Mammary epithelial cell (primary cell): ENCODE measurements at places on chromosomes 5 and 9. TPM values are rescaled to one million over a fixed set of nuclear protein-coding genes. Genes with fewer than 3 reads are reported as not detected.
A peak's percentile ranks its signal among the peaks of the same experiment; 100 is the strongest.

The NACC2 gene
- 27.3 TPM for total RNA-seq

The IFNA8 gene
- not detected in 2 replicates for total RNA-seq

The SMU1 gene
- total RNA-seq = 28.3 TPM

The GLIPR2 gene
- 1.2 TPM for total RNA-seq

The SLC34A1 gene
- total RNA-seq = 0.09 TPM in 1 of 2 replicates, not detected in the other

DNA sequence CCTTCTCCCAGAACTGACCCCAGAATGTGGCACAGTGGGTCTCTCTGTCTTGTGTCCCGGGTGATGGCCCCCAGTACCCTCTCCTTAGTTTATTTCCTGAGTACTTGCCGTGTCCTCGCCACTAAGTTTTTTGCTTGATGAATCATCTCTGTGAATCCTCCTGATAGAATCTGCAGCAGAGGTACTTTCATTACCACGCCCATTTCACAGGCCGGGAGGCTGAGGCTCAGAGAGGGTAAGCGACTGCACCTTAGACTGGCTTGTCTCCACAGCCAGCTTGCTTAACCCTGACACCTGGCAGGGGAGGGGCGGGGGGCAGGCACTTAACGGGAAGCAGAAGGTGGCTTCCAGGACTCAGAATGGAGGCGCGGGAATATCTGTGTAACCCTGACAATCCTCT is 7.9 kb upstream of the IER5L start:
- peak; percentile 45 for DNase-seq

- DNase-seq = peak; percentile 84
These were observed at the start of gene TJP2 for GRCh38 chr9:69173891-69174615. TJP2 (plus strand) TSS chr9:69174277; CDS start chr9:69174373, 96 bp downstream.

DNA sequence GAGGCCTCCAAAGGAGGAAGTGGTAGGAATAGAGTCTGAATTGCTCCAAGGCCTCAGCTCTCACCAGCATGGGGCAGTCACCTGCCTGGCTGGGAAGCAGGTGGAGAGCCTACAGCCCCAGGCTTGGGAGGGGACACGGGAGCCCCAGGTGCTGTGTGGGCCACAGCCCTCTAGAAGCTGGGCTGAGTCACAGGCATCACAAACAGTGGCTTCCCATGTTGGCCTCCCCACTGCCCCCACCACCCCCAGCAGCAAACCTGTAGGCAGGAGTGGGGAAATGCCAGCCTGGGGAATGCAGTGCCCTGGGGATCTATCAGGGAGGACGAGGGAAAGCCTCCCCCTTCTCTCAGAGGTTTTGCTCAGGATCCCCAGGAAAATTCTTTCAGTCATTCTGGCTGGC is 309.6 kb downstream of the SLIT3 start:
- DNase-seq = peak; percentile 63

GRCh38 chr5:139027150-139027549 is 152.0 kb upstream of the LRRTM2 start:
- no peak for DNase-seq

DNA sequence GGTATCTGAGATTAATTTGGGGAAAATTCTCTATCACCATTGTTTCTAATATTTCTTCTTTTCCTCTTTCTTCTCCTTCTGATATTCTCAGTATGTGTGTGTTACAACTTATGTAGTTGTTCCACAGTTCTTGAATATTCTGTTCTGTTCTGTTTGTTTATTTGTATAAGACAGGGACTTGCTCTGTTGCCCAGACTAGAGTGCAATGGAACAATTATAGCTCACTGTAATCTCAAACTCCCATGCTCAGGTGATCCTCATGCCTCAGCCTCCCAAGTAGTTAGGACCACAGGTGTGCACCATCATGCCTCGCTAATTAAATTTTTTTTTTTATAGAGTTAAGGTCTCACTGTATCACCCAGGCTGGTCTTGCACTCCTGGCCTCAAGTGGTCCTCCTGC is 145.8 kb upstream of the TUT7 start:
- no peak for DNase-seq

DNA sequence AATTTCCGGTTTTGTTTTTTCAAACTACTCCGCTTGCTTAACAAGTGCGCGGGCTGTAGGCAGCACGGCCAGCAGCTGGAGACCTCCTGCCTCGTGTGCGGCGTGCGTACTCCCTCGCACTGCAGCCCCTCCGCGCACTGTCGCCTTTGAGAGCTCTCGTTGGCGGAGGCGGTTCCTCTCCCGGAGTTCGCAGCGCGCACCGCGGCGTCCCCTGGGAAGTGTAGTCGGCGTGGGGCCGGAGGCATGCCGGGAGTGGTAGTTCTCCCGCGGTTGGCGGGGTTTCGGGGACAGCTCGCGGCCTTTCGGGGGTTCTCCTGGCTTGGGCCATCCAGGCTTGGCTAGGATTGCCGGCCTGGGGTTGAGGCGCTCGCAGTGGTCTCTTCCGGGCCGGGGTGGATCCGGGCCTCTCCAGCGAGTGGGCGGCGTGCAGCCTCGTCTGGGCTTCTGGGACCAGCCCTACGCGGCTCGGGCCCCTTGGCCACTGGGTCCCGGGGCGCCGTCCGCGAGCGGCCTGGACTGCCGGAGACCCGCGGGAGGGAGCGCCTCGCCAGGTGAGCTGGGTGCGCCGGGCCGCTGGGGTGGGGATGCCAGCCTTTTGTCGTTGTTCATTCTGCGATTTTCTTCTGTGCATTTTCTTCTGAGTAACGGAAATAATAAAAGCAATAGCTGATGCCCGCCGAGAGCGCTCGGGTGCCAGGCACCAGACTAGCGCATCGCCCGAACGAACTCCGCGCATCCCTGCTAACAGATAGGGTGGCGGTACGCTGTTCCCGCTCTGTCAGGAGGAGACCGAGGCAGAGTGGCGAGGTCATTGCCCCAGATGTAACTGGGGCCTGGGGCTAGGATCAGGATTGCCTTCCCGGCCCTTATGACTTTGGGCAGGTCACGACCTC is at the start of gene ZNF354C:
ZNF354C (plus strand) TSS at position 258 of the 893 bp plus-strand sequence. CDS start 1,696 bp downstream, outside the sequence.
- DNase-seq = peak; percentile 80

GRCh38 chr9:136824496-136825225 is 16.9 kb downstream of the RABL6 start:
- no peak for DNase-seq

GRCh38 chr9:130952065-130952762 is 13.2 kb upstream of the FIBCD1 start:
- peak; percentile 32 for DNase-seq

- DNase-seq = no peak
These were observed 46.2 kb upstream of the KIF2A start for GRCh38 chr5:62259699-62260250.
